ENCODE measurements at places on chromosomes 5 and 9.

GRCh38 chr9:88996046-88996920 is 5.0 kb downstream of the S1PR3 start:
- DNase-seq: no peak

- DNase-seq: no peak
Observed at GRCh38 chr5:151357097-151357496, 9.7 kb upstream of the SLC36A2 start.

GRCh38 chr5:11719888-11720481 is 184.3 kb downstream of the CTNND2 start:
- peak; percentile 8 for DNase-seq

- DNase-seq: no peak
Observed at GRCh38 chr9:89525446-89526374, 27.8 kb upstream of the SEMA4D start.

DNA sequence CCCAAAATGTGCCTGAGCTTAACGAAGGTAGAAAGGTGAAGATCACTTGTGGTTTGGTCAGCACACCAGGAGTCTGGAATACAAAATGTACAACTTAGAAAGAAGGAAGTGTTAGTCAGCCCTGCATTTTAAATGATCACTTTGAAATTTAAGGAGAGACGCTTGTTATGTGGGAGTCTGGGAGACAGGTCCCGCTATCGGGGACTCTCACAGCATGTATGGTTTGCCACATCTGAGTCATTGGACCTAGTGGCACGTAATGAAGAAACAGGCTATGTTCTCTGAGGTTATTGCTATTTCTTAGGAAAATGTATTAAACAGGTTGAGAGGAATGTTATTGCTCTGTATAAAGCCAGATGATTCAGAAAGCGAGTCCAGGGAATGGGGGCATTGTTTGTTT is 2362.5 kb upstream of the WWC1 start:
- no peak for DNase-seq

DNA sequence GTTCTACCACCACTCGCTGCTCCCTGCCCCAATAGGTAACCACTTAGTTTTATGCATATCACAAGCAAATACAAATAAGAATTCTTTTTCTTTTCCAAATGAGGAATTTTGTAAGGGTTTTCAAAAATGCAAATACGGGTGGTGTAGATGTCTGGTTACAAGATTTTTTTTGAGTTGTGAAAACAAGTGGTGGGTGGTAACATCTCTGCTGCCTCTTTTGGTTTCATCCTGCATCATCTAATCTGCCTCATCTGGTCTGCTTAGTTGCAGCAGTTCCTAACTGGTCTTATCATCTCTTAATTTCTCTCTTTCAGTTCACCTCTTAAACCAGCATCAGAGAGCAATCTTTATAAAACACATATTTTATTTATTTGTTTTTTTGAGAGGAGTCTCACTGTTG is 5.3 kb downstream of the NFX1 start:
- no peak for DNase-seq

DNA sequence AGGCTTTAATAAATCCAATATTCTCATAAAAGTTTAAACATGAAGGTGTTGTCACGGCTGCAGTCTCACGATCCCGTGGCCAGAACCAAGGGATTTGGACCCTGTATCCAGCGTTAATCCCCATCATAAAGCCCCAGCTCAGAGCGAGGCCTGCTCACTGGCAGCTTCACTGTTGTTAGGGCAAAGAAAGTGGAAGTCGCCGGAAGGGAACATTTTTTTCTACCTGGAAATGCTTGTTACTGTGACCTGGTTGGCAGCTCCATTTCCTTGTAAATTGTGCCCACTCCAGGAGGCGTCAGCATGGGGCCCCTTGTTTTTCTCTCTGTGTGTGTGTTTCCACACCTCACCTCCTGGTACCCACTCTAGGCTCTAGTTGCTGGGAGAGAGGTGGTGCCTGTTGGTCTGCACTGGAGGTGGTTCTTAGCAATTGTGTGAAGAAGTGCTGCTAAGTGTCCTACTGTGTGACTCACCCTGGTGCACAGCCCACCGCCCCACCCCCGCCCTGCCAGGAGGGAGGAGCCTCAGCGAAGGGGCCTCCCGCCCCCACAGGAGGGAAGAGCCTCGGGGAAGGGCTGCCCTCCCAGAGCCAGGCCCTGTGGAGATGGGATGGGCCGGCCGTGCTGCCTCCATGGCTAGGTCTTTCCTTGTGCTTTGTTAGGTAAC is 105.1 kb downstream of the EHMT1 start:
- peak; percentile 18 for DNase-seq

- no peak for DNase-seq
Observed at GRCh38 chr9:105455836-105456475, 8.1 kb downstream of the FSD1L start.

DNA sequence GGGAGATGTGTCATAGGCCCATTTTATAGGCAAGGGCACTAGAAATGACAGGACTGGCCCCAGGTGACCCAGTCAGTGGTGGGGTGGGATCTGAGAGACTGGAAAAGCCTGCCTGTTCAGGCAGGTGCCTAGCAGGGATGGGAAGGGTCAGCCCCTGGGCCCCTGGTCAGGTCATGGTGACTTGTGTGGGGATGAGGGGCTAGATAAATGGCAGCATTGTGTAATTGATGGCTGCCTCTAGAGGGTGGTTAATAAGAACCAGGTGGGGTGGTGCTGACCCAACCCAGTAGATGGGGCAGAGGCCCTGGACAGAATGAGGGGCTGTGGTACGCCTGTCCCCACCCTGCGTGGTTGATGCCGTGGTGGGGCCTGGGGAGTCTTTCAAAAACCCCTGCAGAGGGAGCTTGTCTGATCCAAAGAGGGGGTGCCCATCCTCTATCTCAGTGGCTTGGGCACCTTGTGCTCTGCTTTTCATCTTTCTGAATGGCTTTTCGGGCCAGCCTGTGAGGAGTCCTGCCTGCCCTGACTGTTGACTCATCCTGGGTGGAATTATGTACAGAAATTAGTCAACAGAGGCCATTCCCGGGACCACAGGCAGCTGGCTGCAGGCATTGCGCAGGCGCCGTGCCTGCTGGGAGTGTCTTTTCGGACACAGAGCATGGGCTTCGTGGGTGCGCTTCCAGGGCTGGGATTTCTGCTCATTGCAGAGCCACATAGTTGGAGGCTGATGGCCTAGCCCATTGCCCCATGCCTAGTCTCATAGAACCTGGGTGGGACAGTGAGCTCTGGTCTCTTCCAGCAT is 93.6 kb upstream of the PITX1 start:
- peak; percentile 53 for DNase-seq
